ENCODE measurements at places on chromosomes 7 and 10. TPM values are rescaled to one million over a fixed set of nuclear protein-coding genes. Genes with fewer than 3 reads are reported as not detected.

The CALHM3 gene
- total RNA-seq: not detected

The CYP3A7 gene
- not detected for total RNA-seq

The SPDYE5 gene
- total RNA-seq: not detected

The VAX1 gene
- not detected for total RNA-seq

The EFCAB10 gene
- total RNA-seq: 0.64 TPM

The GRM3 gene
- not detected for total RNA-seq

The TCF7L2 gene
- total RNA-seq: 1.7 TPM

The ITIH2 gene
- not detected for total RNA-seq

Measured in tracheal epithelial cell (primary cell).